SHP77 treated with DMSO at 0.1 percent for 48 hours (cell line): ENCODE measurements at places on chromosomes 12 and 14.

- DNase-seq: peak; percentile 5
Measured at GRCh38 chr14:100557658-100558057, 29.6 kb downstream of the BEGAIN start.

- peak; percentile 64 for DNase-seq
Measured at GRCh38 chr12:67327466-67327865, 58.3 kb downstream of the CAND1 start.

DNA sequence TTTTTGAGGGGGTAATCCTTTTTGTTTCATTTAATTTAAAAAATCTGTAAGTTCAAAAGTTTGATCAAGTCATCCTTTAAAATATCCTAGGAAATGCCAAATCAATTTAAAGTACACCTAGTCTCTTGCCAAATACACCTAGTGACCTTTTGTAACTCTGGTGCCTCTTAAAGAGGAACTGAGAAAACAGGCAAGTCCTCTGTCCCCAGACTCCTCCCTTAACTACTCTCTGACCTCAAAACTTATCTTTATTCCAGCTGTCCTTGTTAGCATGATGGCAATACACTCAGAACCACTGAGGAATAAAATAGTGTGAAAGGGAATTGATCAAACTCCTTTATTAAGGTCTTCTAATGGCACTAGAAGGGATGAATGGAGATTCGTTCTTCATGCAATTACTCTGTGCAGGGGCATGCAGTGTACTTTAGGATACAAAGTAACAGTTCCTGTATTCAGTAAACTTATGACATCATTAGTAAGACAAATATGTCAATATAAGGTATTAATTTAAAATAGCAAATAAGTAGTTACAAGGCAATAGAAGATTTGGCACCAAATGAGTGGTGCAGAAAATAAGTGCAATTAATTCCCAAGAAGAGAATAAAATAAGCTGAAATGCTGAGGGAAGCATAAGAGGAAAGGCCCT lies 3.3 kb downstream of the FAR2 start:
- no peak for DNase-seq

- no peak for DNase-seq
Measured at GRCh38 chr12:6818222-6818621, 3.4 kb upstream of the GPR162 start.

DNA sequence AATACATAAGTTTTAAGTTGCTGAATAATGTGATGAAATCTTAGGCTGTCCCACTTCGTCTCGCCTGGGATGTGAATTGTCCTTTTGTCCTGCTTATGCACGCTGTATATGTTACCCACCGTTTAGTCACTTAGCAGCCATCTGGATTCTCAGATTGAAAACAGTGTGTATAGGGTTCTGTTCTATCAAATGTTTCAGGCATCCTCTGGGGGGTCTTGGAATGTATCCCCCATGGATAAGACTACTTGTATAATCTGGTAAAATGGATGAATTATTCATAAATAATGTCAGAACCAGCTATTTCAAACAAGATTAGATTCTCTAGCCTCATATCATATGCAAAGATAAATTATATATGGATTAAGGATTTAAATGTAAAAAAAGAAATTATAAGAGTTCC lies 29.4 kb downstream of the NOPCHAP1 start:
- DNase-seq: no peak

DNA sequence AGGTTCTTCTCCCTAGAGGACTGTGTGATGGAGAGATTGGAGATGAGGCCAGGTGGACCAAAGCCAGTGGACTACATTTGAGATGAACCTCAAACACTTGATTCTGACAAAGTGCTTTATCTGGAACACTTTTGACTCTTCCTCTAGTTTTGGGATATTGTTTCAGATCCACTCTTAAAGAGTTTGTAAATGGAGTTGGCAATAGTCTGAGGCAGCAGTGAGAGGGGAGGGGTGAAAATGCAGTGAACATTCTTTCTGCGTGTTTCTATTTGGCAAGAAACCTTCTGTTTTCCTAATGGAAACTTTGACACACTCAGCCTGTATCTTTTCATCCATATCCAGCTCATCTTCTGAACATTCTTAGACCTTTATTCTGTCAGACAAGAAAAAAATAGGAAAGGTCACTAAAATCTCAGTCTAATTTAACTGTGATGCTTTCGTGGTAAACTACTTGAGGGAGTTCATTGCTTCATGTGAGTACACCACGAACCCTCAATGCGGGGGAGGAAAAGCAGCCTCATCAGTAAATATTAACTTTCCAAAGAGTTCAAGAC lies 57.4 kb upstream of the KCNJ8 start:
- DNase-seq: no peak
